ENCODE measurements at places on chromosomes 7 and 10.

GRCh38 chr7:158536871-158537515, 50.6 kb downstream of the PTPRN2 start:
- no peak for DNase-seq

- DNase-seq, result no peak
Measured at GRCh38 chr7:14218338-14218737, 228.9 kb upstream of the ETV1 start.

GRCh38 chr7:143929224-143929920, 5.7 kb upstream of the OR2F2 start:
- no peak for DNase-seq

- no peak for DNase-seq
Measured at GRCh38 chr7:97011536-97012364, 6.4 kb downstream of the DLX6 start.

DNA sequence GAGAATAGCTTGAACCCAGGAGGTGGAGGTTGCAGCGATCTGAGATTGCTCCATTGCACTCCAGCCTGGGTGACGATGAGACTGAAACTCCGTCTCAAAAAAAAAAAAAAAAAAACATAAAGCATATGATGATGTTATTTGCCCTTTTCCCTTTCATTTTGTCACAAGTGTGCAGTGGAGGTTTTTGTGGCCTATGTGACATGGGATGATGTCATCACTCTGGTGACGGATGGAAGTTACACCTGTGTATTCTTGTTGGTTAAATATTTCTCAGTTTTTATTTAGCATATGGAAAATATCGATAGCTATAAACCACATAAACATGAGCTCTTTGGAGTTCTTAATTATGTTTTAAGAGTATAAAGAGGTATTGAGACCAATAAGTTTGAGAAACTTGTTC, 71.8 kb upstream of the EMX2 start:
- no peak for DNase-seq

DNA sequence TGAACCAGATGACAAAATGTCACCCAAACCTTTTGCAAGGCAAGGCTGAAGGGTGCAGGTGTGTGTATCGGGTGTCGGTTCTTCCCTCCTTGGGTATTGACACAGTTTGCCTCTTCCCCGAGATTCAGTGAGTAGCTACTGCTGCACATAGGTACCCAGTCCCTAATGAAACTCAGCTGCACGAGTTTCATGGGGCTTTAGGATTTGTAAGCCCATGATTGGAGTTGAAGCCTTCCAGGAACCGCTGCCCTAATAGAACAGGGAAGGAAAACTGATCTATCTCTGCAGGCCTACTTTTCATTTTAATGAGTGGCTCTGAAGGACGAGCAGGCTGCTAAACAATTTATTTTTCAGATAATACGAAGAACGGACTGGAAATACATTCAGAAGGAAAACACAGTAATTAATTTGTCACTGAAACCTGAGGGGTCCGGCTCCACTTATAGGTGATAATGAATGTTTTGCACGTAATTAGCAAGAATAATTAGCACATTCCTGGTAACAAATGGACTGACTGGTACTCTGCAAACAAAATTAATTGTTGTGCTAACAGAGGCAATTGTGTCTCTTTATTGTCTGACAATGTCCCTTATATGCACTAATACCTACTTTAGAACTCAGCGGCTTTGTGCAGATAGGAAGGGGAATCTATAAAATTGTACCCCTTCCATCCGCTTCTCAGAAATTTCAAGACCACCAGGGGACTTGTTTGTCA, 49.6 kb upstream of the FZD8 start:
- DNase-seq, result no peak
